ENCODE measurements at places on chromosomes 7 and 10.

- no peak for DNase-seq
Observed at GRCh38 chr10:58467931-58468635, 44.6 kb upstream of the BICC1 start.

GRCh38 chr10:120460776-120461175 lies 3.7 kb downstream of the PLPP4 start:
- DNase-seq, result no peak

DNA sequence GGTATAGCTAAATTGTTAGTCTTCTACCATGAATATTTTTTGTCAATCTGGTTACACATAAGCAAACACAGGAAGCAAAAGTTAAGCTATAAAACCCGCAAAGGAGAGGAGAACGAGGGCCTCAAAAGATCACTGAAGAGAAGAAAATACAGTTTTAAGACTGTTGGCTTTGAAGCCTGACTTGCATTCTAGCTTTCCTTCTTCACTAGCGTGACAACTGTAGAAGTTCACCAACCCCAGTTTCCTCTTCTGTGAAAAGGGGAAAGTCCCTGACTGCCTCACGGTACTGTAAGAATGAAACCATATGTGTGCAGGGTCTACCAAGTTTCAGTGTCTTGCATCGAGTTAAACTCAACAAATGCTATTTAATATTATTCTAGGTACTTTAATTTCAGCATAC lies 7.5 kb upstream of the LRRN3 start:
- peak; percentile 5 for DNase-seq

DNA sequence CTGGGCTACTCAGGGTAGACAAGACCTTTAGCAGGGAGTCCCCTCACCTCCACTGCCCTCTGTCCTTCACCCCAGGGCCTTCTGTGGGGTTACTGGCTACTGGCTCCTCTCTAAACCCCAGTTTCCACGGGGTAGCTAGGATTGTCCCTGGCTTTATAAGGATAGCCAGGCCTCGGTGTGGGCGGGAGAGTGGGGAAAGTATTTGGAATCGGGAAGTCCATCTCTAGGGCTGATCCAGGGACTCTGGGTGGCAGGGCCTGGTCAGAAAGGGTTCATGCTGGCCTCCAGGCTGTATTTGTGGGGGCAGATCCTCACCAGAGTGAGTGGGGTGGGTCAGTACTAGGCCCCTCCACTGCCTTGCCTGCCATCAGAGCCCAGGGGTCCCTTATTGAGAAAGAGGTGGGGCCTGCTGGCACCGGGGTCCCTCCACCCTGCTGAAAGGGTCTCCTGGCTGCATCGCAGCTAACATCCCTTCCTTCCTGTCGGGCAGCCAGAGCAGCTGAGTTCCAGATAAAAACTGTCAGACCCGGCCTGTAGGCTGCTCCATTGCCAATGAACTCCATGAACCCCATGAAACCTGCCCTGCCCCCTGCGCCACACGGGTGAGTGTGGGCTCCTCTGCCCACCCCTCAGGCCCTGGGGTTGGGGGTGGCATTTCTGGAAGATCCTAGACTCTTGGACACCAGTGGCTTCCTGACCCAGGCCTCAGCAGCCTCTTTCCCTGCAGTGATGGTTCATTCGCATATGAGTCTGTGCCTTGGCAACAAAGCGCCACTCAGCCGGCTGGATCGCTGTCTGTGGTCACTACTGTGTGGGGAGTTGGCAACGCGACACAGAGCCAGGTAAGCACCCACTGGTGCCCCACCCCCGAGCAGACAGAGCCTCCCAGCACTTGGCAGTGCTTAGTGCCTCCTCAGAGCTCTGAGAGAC lies 7.3 kb downstream of the ZMIZ2 start:
- no peak for DNase-seq

DNA sequence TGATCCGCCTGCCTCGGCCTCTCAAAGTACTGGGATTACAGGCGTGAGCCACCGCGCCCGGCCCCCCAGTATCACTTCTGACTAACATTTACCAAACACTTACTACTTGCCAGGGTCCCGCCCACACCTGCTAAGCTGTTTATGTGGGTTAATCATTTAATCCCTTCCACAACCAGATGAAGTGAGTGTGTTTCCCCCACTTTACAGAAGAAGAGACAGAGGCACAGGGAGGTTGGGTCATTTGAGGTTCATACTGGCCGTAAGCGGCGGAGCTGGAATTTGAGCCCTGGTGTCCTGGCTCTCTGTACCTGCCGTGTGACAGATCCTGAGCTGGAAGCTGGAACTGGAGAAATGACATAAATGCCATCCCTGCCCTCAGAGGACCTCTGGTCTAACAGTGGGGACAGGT lies 15.1 kb upstream of the VPS37D start:
- no peak for DNase-seq

GRCh38 chr10:37582237-37582636 lies 275.2 kb downstream of the ZNF248 start:
- DNase-seq, result no peak

GRCh38 chr7:158241919-158242318 lies 345.7 kb downstream of the PTPRN2 start:
- DNase-seq, result no peak

- no peak for DNase-seq
Observed at GRCh38 chr7:94082126-94082525, 78.0 kb upstream of the BET1 start.

DNA sequence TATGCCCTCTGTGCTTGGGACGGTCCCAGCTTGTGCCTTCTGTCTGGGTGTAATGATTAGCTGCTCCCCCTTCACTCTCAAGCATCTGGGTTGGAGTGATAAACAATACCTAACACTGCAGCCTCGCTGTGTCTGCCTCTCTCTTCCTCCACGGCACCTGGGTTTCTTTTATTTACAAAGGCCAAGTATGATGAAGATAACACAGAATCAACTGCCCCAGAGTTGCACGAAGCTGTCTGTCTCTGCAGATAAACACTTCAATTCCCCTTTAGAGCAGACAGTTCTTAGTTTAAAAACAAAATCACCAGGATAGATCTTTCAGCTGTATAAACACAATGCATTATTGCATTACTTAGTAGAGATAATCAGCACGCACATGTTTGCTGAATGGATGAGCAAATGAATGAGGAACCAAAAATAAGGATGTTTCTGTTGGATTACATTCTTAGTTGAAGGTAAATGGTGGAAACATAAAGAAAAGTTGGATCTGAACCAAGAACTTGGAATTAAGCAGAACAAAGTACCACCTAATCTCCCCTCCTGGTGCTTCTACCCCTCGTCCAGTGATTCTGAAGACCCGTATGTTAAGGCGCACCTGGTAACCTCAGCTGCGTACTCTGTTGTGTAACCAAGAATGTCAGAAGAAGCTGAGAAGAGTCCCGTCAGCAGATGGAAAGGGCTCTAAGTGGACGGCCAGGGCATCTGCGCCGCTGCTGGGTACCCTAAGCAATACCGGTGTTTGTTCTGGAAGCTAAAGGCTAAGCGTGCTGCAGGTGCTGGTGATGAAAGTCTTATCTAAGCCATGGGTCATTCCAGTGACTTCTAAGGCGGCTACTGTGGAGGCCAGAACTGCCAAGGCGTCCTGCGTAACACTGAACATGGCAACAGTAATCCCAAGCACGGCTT lies 26.6 kb downstream of the INSIG1 start:
- DNase-seq, result no peak

DNA sequence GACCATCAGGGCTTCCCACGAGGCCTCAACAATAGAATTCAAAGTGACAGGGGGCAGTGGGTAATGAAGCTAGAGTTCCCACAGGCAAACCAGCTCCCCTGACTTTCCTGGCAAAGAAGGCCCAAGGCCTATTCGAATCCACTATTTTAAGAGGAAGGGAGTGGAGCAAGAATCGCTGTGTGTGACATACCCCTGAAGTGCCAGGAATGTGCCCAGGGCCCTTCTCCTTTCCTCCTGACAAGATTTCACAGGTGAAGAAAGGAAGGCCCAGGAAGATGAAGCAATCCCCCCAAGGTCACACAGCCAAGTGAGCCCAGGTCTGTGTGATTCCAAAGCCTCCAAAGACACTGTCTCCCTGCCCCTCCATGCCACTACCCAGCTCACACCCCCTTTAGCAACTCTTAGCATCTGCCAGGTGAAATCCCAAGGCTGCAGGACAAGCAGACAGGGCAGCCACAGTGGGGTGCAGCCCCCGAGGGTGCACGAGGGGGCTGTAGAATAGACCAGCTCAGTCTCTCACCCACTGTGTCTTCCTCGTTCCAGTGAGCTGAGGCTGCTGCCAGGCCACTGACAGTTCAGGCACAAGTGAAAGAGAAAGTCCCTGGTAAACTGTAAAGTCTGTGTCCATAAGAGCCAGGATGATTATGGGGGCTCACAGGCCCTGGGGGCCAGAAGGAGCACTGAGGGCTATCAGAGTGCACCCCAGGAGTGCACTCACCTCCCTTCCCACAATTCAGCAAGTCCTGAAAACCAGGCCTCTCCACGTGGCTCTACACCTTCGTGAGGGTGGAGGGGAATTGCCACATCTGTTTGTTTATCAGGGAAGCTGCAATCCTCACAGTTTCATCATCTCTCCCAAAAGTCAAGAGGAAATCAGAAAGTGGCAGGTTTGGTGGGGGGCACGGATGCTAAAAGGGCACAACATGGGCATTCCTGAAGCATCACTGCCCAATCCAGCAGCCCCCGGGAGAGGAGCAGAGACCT lies 70.8 kb upstream of the ZMIZ1 start:
- DNase-seq, result no peak

- no peak for DNase-seq
Observed at GRCh38 chr7:108083980-108084379, 46.2 kb downstream of the LAMB4 start.

DNA sequence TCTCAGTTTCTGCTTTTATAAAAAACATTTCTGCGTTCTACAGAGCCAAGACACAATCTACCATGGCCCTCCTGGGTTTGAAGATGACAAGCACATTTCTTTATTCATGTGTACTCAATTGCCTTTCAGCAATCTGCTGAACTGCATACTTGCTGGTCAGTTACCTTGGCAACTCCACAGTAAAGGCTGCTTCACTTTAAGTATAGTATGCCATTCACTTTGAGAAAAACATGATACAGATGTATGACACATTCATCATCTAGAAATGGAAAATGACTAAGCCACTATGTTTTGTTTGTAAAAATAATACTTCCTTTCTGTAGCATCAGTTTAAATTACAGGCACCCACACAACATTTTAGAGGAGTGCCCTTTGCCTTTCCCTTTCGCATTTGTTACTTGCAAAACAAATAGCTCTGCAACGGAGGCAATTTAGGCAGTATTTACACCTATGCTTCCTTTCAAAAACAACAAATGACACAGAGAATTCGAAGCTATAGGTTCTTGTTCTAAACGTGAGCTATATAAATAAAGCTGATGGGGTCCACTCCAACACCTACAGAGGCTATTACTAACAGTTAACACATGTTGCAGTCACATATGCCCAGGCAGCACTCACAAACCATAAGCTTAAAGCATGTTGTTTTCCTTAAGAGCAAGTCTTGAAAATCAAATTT lies 23.5 kb downstream of the SGCE start:
- DNase-seq, result no peak

DNA sequence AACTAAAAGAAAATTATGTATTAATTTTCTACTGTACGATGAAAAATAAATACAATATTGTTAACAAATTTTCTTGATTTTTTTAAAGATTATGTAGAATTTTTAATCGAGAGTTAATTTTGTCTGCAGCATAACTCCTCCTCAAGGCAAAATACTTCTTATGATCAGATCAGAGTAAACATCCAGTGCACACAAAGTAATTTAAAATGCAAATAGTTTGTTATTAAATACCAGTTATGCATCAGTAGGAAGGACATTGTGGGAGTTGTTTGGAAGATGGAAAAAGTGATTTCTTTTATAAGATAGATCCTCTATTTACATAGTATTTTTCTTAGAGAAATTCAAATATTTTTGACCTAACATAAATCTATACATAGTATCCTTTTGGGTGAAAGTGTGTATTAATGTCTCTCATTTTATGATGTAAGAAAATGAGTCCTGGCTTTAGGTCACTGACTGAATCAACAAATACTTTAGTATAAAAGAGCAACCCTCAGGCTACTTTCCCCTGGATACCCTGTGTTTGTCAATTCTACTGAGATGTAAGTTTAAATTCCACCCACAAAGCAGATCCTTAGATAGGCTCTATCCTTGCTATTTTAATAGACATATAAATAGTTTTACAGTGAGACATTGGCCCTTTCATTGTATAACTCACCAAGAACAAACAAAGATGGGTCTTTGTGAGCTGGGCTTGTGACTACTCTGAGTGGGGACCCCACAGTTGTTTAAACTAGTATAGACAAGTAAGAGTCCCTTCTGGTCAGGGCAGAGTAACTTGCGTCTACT lies 1133.7 kb downstream of the GATA3 start:
- no peak for DNase-seq

GRCh38 chr7:31122649-31123058 lies 70.5 kb downstream of the ADCYAP1R1 start:
- no peak for DNase-seq

DNA sequence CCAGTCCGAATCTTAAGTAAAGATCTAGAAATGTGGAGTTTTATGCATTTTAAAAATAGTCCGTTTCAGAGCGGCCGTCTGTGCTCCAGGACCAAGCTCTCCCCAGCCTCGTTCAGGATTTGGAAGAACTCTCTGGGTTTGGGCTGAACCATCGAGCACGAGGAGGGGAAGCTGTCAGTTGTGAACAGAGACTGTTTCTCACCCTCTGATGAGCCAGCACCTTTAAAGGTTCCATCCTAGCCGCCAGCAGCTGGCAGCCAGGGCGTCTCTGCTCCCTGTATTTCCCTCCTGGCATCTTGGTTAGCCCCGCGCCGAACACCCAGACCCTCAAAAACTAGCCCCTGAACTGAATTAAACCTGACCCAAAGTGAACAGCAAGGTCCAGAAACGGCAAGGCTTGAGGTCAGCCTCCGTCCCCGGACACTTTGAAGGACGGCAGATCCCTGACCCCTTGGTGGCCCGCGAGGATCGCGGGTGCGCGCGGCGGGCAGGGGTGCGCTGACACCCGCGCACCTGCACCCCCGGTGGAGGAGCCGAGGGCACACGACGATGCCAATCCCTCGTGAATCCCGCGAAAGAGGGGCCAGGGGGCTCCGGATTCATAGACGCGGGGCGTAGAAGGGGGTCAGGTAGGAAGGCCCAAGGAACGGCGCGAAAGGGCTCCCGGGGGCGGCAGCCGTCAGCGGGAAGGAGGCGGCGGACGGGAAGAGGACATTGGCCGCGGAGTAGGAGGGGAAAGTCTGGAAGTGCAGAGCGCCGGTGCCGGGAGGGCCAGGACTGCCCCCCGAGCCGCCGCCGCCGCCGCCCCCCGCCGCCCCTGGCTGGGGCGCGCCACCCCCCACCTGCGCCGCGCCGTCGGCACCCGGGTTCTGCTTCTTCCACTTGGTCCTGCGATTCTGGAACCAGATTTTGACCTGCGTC lies 2.7 kb downstream of the NKX1-2 start:
- no peak for DNase-seq

DNA sequence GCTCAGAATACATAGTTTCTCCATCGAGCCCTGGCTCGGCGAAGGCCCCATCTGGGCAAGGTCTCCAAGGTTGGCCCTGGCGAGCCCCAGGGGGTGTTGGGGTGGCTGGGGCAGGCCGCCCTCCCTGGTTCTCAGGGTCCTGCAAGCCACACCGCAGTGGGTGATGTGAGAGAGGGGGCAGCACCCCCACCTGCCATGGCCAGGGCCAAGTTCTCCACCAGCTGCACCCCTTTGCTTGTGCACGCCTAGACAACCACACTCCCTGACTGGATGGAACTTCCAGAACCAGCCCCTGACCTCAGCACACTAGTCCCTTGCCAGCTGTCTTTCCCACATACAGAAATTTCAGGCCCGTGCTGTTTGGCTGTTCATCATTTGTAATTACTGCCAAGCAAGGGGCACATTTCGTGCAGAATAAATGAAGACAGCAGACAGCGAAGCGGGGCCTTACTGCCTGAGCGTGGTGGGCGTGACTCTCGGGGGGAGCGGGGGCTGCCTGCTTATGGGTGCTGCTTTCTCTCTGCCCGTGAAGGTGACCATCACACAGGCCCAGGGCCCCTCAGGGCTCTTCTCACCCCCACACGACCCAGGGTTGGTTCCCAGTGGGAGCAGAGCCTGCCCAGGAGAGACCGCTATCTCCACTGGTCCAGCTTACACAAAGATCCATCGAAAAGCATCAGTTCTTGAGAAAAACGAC lies 85.9 kb downstream of the ADARB2 start:
- DNase-seq, result no peak

Measured in stimulated activated CD4-positive, alpha-beta T cell treated with anti-CD3 and anti-CD28 coated beads, Interleukin-15, amount 100 ng/mL, for 1 hour (primary cell).